Activated CD4-positive, alpha-beta memory T cell treated with anti-CD3 and anti-CD28 coated beads, Interleukin-2, amount 10 ng/mL, durations not matched to agents 7 days and 5 days (primary cell): ENCODE measurements at places on chromosomes 11 and 22.

GRCh38 chr22:48531761-48532435, 1295.8 kb downstream of the BRD1 start:
- H3K36me3 ChIP-seq: no peaks in the 10 kb centered on the region
- DNase-seq: no peak
- no peaks in the 10 kb centered on the region for H3K27me3 ChIP-seq
- H3K27ac ChIP-seq: no peak overlapping the region

DNA sequence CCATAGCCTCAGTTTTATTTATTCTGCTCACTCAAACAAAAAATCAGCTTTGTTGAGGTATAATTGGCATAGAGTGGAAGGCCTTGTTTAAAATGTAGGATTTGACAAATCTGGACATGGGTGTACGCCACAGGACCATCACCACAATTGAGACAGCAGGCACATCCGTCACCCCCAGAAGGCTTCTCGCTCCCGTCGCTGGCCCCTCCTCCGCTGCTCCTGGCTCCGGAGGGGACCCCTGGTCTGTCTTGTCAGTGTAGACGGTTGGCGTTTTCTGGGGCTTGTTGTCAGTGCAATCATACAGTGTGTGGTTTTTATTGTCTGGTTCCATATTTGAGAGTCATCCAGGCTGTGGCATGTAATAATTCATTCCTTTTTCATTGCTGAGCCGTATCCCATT, 97.6 kb downstream of the KCNQ1 start:
- H3K27me3 ChIP-seq: no peaks in the 10 kb centered on the region
- H3K36me3 ChIP-seq: no peaks in the 10 kb centered on the region
- H3K27ac ChIP-seq: no peak overlapping the region

- DNase-seq: no peak
- H3K4me3 ChIP-seq: no peak overlapping the region
- no peaks in the 10 kb centered on the region for H3K4me1 ChIP-seq
- H3K36me3 ChIP-seq: no peaks in the 10 kb centered on the region
- H3K27ac ChIP-seq: no peak overlapping the region
These were observed 80.4 kb downstream of the LRRC4C start for GRCh38 chr11:41379084-41379483.

DNA sequence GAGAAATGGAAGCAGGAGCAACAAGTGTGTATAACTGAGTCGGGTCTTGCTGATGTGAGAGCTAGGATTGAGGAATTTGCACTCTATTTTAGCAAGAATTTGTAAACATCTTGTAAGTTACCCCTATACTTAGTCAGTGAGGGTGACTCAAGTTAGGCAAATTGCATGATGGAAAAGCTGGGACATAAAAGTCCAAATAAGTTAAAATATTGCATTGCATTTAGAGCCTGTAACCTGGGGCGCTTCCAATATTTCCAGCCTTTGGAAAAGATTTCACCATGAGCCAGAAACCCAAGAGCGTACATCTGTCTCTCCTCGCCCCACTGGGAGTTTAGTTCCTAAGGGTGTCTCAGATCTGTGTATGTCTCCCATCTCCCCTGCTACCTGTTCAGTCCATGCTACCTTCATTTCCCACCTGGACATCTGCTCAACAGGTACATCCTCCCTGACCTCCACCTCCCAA, 37.0 kb upstream of the ACCSL start:
- no peak overlapping the region for H3K4me3 ChIP-seq
- DNase-seq: no peak
- no peaks in the 10 kb centered on the region for H3K4me1 ChIP-seq
- no peaks in the 10 kb centered on the region for H3K36me3 ChIP-seq

GRCh38 chr11:71406681-71407080, 41.5 kb downstream of the DHCR7 start:
- peaks cover 5% of the 10 kb centered on the region for H3K27me3 ChIP-seq
- no peaks in the 10 kb centered on the region for H3K36me3 ChIP-seq
- no peaks in the 10 kb centered on the region for H3K4me1 ChIP-seq
- H3K4me3 ChIP-seq: no peak overlapping the region

- H3K36me3 ChIP-seq: peaks cover 2% of the 10 kb centered on the region
- DNase-seq: no peak
- H3K4me3 ChIP-seq: no peak overlapping the region
- no peak overlapping the region for H3K27ac ChIP-seq
- peaks cover 11% of the 10 kb centered on the region for H3K4me1 ChIP-seq
These were observed 18.3 kb downstream of the OTUB1 start for GRCh38 chr11:64004590-64004984.
